ENCODE measurements at places on chromosomes 1 and 21.
A peak's percentile ranks its signal among the peaks of the same experiment; 100 is the strongest.

- DNase-seq = no peak
Measured at GRCh38 chr1:223401873-223402789, 8.9 kb downstream of the CCDC185 start.

DNA sequence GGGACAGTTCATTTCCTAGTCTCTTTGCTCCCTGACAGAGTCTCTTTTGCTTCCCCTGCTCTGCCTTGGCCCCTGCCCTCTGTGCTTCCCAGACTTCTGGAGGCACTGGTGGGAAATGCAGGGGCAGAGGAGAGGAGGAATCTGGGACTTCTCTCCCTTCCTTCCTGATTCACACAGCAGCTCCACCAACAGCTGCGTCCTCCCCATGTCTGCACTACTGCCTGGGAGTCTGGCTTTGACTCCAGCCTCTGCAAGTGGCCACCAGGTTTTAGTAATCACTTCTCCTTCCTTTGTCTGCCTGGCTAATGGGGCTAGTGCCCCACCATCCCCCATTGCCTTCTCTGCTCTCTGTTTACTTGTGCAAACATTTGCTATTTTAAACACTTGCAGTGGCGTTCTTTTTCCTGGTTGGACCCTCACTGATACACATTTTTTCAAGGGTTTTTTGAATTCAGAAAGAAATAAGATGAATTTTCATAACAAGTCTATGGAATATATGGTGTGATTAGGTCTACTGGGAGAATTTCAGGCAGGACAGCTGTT, 21.9 kb downstream of the FASLG start:
- no peak for DNase-seq

DNA sequence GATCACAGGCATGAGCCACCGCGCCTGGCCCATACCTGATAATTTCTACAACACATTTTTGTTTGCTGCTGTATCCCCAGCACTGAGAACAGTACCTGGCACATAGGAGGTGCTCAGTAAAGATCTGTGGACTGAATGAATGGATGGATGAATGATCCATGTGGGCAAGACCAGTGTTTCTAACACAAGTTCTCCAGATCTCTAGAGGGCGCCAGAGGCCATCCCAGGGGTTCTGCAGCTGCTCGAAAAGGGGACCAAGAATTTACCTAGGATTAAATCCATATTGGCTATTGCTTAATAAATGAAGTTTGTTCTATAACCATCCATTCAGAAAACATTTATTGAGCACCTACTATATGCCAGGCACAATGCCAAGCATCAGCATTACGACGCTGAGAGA, 167.7 kb downstream of the ACTL8 start:
- no peak for DNase-seq

DNA sequence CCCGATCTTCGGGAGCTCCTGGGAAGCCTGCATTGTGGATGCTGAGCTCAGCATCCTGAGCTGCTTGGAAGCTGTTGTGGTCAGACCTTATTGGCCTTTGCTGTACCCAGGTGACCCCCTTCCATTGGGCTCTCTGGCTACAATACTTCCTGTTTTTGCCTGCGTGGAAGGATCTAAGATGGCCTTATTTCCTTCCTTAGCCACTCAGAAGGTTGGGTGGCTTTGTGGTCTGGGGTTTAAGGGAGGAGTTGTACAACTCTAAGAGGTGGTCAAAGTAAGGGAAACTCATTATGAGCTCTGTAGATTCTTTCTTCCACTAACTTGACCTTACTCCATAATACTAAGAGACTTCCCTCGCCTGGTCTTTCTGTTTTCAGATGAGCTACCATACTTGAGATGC, 17.7 kb downstream of the PFKFB2 start:
- DNase-seq = no peak

DNA sequence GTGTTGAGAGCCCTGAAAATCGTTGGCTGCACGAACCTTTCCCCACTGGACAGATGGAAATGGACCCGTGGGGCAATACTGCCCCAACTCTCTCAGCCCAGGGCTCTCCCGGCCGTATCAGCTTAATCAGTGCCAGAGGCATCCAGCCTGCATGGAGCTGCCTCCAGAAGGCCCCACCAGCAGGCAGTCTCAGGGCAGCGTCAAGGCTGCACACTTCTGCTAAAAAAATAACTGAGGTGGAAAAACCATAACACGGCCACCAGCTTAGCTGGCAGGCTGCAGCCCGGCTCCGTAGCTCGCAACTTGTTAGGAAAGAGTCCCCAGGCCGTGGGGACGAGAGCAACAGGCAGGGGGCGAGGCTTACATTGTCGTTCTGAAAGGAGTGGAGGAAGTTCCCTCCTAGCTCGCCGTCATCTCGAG, 27.9 kb downstream of the MRPL37 start:
- no peak for DNase-seq

- DNase-seq = no peak
Measured at GRCh38 chr21:45056917-45057560, 17.3 kb upstream of the ADARB1 start.

- DNase-seq = no peak
Measured at GRCh38 chr21:38027901-38028498, 111.7 kb upstream of the KCNJ6 start.

DNA sequence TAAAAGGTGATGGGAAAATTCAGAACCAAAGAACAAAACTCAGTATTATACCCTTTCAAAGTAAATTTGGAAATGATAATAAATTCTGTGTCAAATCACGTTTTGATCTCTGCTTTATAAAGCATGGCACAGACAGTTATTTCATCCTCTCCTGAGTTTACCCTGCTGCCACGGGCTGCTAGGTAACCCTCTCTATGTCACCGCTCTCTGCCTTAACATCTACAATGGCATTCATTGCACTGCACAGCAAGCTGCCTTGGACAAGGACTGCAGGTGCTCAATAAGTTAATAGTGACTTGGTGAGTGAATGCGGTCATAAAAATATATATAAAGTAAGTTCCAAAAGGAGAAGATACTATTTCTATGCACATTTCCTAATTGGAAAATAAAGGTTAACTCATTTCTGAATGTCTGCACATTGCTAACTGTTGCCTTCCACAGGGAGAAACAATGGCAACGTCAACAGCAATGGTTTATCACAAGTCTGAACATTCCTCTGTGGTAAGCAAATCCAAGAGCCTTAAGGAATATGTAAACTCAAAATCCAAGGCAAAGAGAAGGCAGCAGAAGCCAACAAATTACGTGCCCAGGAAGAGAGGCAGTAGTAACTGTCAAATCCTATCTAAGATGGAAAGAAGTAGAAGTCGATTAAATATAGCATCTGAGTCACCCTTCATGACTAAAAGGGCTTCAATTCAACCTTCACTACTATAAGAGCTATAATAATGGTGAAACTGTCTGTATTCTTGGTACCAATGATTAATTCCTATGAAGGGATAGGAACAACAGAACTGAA, 19.4 kb downstream of the FYB2 start:
- no peak for DNase-seq

GRCh38 chr1:207259391-207259790, 62.1 kb upstream of the CD55 start:
- DNase-seq = no peak

DNA sequence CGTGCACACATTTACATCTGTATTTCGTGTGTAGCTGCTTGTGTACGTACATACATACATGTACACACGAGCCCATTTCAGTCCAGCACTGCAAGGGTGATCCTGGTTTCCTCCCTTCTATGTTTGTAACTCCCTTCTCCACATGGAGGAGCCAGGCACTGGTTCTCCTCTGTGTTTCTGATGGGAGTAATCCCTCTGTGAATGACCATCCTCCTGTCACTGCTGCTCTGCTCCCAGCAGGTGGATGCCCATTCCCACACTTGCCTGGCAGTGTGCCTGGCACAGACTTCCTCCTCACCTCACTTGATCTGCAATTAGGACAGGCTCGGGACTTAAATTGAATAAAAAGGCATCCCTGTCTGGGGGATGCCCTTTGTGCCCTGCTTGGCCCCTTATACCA, 37.1 kb downstream of the TRAPPC10 start:
- no peak for DNase-seq

GRCh38 chr1:159943278-159943640, 2.2 kb downstream of the IGSF9 start:
- no peak for DNase-seq

- peak; percentile 34 for DNase-seq
Measured at GRCh38 chr1:2135441-2135841, 59.1 kb downstream of the FAAP20 start.

GRCh38 chr1:204647114-204647804, 38.3 kb downstream of the LRRN2 start:
- no peak for DNase-seq

GRCh38 chr21:41712730-41713129, 54.1 kb downstream of the RIPK4 start:
- no peak for DNase-seq

- DNase-seq = no peak
Measured at GRCh38 chr21:46477765-46478164, 19.1 kb downstream of the DIP2A start.

DNA sequence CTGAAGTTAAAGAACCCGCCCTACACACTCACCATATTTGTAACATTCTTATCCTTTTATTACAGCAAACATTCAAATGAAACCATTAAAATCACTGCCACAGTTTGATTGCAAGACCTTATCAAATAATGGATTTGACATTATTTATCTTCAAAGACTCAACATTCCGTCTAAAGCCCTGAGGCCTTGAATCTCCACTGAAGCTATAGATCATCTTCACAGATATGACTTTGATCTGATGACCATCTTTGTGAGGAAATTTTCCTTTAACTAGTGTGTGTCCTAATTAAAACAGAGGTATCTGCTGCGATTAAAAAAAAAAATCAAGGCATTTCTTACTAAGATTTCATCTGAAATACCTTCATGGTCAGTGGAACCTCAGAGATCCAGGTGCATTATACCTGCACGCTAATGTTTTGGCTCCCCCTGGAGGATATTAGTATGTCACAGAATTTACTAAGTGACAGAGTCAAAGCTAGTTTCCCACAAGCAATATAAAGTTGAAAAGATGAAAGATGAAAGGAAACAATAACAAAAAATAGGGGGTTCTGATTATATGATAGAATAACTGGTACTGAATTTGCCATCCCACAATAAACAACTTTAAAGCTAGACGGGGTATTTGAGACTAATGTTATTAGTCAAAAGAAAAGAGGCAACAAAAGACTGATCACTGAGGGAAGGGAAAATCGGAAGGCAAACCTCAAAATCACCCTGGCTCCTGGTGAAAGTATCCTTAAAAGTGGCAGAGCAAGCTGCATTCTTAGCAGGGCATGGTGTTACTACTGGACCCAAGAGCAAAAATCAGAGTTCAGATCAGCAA, 923.4 kb downstream of the NCAM2 start:
- no peak for DNase-seq

DNA sequence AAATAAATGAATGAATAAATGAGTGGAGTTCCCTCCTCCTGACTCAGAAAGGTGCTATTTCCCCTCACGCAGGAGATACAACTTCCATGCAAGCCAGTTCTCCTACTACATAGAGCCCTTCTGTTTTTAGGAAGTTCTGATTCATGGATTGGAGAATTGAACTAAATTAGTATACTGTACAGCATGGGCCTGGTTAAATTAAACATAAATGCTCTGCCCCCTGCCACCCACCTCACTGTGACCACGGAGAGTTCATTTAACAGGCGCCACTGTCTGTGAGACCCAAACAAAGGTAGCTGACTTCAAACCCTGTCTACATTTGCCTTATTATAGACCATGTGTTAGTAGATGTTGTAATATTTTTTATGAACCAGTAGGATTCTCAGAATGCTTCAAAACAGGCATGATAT, 9.1 kb upstream of the IRF2BP2 start:
- DNase-seq = no peak

DNA sequence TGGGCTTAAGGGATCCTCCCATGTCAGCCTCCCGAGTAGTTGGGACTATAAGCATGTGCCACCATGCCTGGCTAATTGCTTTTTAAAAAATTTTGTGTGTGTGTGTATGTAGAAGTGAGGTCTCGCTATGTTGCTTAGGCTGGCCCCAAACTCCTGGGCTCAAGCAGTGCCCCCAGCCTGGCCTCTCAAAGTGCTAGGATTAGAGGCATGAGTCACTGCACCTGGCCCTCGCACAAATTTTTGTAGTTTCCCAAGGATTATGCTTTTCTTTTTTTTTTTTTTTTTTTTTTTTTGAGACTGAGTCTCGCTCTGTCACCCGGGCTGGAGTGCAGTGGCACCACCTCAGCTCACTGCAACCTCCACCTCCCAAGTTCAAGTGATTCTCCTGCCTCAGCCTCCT, 144.4 kb upstream of the HNRNPU start:
- DNase-seq = no peak

- no peak for DNase-seq
Measured at GRCh38 chr1:13793088-13793730, 93.2 kb downstream of the PRDM2 start.

DNA sequence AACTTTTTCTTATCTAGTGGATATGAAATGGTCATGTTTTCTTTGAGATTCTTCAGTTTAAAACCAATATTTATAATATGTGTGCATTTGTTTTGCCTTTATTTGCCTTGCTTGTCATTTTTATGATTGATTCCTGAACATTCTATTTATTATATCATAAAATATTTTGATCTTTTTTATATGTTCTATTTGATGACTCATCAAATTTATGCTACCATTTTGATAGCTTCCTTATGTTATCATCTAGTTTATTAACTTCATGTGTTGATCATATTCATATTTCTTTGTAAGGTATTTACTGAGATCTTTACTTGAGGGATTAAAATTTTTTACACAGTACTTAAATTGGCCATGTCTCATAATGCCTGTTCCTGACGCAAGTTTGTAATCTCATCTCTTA, 1650.0 kb downstream of the AMY1C start:
- DNase-seq = no peak

DNA sequence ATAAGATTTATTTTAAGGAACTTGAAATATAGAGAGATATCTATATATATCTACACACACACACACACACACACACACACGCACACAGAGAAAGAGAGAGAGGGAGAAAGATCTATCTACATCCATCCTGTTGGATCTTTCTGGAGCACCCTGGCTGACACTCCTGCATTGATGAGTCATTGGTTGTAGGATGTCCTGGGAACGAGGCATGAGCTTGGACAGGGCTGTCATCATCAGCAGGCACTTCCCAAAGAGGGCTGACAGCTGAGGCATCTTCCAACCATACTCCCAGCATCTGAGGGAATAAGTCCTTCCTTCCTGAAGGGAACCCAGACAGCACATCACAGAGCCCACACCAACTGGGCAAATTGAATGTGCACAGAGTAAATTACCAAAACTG, 99.1 kb upstream of the ERG start:
- DNase-seq = no peak

DNA sequence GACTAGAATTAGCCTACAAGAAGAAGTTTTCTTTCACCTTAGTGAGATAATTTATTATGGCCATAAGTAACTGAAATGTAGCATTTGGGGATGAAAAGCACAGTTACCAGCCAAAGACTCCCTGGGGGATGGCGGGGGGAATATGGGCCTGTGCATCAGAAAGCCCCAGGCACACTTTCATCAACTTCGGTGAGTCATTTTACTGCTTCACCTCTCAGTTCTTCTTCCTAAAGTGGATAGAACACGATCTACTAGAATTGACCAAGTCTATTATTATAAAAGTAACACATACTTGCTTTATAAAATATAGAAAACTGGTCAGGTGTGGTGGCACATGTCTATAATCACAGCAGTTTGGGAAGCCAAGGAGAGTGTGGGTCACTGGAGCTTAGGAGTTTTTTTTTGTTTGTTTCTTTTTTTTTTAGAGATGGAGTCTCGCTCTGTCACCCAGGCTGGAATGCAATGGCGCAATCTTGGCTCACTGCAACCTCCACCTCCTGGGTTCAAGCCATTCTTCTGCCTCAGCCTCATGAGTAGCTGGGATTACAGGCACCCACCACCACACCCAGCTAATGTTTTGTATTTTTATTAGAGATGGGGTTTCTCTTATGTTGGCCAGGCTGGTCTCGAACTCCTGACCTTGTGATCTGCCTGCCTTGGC, 141.8 kb downstream of the ZZZ3 start:
- DNase-seq = no peak

GRCh38 chr1:109598655-109599054, 20.8 kb downstream of the GNAT2 start:
- DNase-seq = no peak

All from hypothalamus (tissue), 51 donors.